ENCODE measurements at places on chromosomes 1 and 21.

DNA sequence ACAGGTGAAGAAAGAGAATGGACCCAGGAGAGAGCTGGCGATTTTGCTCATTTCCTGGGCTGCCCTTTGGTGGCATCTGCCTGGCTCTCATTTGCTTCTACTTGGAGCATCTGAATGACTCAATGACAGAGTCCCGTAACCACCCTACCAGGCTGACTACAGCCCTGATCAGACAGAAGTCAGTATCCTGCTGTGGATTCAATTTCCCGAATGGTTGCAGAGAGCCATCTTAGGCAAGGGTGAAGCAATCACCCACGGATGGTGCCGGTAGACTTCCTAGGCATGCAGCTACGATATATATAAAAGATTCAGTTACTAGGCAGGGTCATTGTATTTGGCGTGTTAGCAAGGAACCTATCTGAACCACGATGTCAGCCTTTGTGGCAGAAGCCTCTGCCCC is 10.2 kb downstream of the AJAP1 start:
- DNase-seq: no peak
- H3K4me3 ChIP-seq: no peak overlapping the region
- H3K4me1 ChIP-seq: peaks cover 4% of the 10 kb centered on the region

DNA sequence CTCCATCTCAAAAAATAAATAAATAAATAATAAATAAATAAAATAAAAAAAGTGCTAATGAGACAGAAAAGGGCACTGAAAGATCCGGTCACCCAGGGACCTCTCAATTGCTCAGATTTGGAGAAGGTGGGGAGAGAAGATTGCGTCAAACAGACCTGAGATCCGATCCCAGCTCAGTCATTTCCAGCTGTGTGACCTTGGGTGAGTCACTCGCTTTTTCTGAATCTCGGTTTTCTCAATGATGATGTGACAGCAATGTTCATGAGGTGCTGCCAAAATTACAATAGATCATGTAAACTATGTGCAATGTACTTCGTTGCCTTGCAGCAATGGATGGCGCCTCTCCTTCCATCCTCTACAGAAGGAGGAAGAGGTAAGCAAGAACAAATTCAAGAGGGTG is 11.1 kb upstream of the MEF2D start:
- peaks cover 22% of the 10 kb centered on the region for H3K4me1 ChIP-seq
- H3K36me3 ChIP-seq: no peaks in the 10 kb centered on the region
- H3K27ac ChIP-seq: no peak overlapping the region
- H3K27me3 ChIP-seq: peaks cover 3% of the 10 kb centered on the region
- peak; percentile 57 for DNase-seq

- H3K27ac ChIP-seq: no peak overlapping the region
- H3K36me3 ChIP-seq: no peaks in the 10 kb centered on the region
- no peak for DNase-seq
- H3K27me3 ChIP-seq: peaks cover 5% of the 10 kb centered on the region
- H3K4me1 ChIP-seq: peaks cover 2% of the 10 kb centered on the region
Measured at GRCh38 chr1:229119161-229119560, 151.8 kb upstream of the RAB4A start.

DNA sequence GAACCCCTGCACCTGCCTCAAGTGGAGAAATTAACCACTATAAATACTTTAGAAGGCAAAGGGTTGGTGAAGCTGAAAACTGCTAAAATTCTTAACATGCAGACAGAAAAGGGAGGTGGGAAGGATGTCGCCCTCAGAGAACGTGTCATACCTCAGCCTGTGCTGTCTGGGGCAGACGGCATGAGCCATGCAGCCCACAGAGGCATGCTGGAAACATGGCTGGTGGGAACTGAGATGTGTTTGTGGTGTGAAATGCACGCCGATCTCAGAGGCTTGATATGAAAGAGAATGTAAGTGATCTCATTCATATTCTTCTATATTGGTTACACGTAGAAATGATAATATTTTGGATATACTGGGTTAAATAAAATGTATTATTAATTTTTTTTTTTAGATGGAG is 16.3 kb downstream of the AGPAT3 start:
- DNase-seq: no peak
- peaks cover 25% of the 10 kb centered on the region for H3K36me3 ChIP-seq
- peaks cover 43% of the 10 kb centered on the region for H3K4me1 ChIP-seq
- peak overlapping the region; percentile 6 for H3K27ac ChIP-seq
- no peak overlapping the region for H3K4me3 ChIP-seq

DNA sequence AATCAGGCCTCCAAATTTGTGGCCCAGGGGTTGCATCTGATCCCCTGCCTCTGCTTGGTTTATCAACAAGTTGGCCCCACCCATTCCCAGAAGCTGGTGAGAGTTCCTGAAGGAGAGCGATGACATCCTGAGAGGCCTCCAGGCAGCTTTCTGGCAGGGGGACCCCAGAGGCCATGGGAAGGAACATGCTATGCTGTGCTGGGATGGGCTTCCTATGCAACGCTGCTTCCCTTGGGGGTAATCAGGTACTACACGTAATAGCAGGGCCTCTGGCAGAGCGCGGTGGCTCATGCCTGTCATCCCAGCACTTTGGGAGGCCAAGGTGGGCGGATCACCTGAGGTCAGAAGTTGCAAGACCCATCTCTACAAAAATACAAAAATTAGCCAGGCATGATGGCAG is 8.4 kb upstream of the MTF1 start:
- no peaks in the 10 kb centered on the region for H3K27me3 ChIP-seq
- DNase-seq: no peak
- H3K4me3 ChIP-seq: no peak overlapping the region
- peaks cover 34% of the 10 kb centered on the region for H3K36me3 ChIP-seq

DNA sequence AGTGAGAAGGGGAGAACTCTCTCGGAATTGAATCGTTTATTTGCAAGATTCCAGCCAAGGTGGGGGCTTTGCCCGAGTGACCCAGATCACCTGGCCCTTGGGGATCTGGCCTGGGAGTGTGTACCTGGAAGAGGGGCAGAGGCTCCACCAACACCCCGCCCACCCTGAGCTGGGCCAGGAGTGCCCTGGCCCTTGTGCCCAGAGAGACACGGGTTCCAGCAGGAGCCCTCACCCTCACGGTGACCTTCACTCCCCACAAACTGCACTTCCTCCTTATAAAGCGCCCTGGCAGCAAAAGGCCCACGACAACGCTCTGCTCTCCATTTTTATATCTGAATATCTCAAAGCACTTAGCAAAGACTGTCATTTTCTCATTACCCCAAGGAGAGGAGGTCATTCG is 16.6 kb downstream of the CASZ1 start:
- H3K36me3 ChIP-seq: no peaks in the 10 kb centered on the region
- H3K27ac ChIP-seq: no peak overlapping the region
- no peak for DNase-seq
- no peaks in the 10 kb centered on the region for H3K4me1 ChIP-seq

DNA sequence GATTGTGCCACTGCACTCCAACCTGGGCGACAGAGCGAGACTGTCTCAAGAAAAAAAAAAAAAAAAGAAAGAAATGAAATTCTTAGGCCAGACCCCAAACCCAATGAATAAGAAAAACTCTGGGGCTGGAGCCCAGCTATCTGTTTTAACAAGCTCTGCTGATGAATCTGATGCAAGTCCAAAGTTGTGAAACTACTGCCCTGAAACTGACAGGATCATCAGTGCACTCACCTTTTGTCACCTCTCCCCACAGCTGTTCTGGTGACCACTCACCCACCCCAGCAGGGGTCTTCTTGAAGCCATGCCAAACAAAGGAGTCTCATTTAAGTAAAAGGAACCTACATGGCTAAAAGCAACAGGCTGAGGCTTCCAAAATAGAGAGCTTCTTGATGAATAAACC is 8.4 kb downstream of the PABPC4 start:
- DNase-seq: no peak
- H3K4me1 ChIP-seq: peaks cover 13% of the 10 kb centered on the region
- no peak overlapping the region for H3K27ac ChIP-seq

DNA sequence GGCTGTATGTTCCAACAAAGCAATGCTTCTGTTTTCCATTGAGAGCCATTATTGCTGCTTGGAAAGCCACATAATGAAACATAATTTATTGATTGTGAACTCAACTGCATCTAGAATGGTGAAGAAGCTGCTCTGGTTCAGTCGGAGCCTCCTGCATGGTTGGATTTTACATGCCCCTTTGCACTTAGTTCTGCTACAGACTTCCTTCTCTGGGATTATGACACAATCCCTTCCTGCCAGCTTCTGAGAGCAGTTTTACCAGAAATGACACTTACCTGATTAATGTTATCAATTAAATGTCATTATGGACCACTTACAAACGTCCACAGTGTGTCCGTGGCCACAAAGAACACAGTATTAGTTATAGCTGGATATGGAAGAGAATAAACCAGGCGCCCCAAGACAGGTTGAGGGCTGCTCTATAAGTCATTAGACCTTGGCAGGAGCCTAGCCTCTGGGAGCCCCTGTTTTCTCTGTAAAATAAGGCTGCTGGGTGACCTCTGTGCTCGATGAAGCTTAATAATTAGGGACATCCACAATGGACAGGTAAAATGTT is 7.0 kb upstream of the CD58 start:
- H3K36me3 ChIP-seq: no peaks in the 10 kb centered on the region
- DNase-seq: no peak
- no peak overlapping the region for H3K27ac ChIP-seq
- H3K4me3 ChIP-seq: no peak overlapping the region

GRCh38 chr1:70641868-70642267 is 230.8 kb downstream of the CTH start:
- H3K27me3 ChIP-seq: no peaks in the 10 kb centered on the region
- H3K4me3 ChIP-seq: no peak overlapping the region
- DNase-seq: no peak
- no peak overlapping the region for H3K27ac ChIP-seq
- H3K36me3 ChIP-seq: no peaks in the 10 kb centered on the region

DNA sequence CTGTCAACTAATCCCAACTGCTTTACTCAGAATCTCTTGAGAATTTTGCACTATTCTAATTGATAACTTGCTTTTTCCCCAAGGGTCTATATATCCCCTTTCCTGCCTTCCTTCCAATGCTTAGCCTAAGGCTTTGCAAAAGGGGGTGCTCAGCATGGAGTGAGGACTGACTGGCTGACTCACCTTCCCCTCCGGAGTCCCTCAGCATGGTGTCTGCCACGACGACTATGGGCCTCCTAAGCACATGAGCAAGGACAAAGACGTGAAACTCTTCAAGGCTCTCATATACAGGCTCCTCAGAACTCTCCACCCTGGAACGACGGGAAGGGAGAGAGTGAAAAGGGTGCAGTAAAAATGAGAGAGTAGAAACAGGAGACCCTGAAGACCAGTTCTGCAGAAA is 13.2 kb upstream of the MTMR11 start:
- no peak overlapping the region for H3K4me3 ChIP-seq
- H3K4me1 ChIP-seq: no peaks in the 10 kb centered on the region
- H3K36me3 ChIP-seq: peaks cover 12% of the 10 kb centered on the region

DNA sequence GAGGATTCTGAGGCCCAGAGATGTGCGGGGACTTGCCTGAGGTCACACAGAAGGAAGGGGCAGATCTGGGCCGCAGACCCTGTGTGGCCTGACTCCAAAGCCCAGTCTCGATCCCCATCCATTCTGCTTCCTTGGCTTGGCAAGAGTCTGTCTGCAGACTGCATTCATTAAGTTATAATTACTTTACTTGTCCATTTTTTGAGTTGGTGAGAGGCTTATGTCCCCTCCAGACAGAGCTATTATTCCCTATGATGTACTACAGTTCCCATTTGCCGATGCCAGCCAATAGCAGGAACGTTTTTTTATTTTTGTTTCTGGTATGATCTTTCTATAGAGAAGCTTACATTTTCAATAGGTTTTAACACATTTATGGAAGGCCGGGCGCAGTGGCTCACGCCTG is 101.5 kb downstream of the ARHGEF10L start:
- H3K36me3 ChIP-seq: no peaks in the 10 kb centered on the region
- no peaks in the 10 kb centered on the region for H3K27me3 ChIP-seq
- H3K27ac ChIP-seq: no peak overlapping the region

- no peaks in the 10 kb centered on the region for H3K27me3 ChIP-seq
- no peak for DNase-seq
- peaks cover 6% of the 10 kb centered on the region for H3K4me1 ChIP-seq
- peaks cover 38% of the 10 kb centered on the region for H3K36me3 ChIP-seq
- H3K27ac ChIP-seq: no peak overlapping the region
- no peak overlapping the region for H3K4me3 ChIP-seq
Measured at GRCh38 chr1:165737196-165737595, 31.5 kb downstream of the TMCO1 start.

GRCh38 chr1:217627431-217627830 is 3.5 kb downstream of the GPATCH2 start:
- H3K27me3 ChIP-seq: no peaks in the 10 kb centered on the region
- no peak overlapping the region for H3K27ac ChIP-seq
- H3K4me3 ChIP-seq: no peak overlapping the region
- peaks cover 26% of the 10 kb centered on the region for H3K4me1 ChIP-seq
- peaks cover 4% of the 10 kb centered on the region for H3K36me3 ChIP-seq

DNA sequence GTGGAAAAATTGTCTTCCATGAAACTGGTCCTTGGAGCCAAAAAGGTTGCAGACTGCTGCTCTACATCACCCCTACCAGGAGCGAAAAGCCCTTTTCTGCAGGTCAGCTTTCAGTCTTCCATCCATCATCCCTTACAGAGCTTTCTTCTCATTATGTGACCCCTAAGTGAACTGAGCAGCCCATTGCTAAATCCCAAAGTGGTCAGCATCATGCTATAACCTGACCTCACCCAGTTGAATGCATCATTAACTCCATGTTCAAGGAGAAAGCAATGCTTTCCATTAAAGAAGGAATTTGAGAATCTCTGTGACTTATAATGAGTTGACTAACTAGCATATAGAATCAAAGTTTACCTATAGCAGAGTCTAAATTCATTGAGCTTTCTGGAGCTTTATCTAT is 10.4 kb upstream of the IL24 start:
- H3K4me1 ChIP-seq: peaks cover 33% of the 10 kb centered on the region
- H3K27ac ChIP-seq: no peak overlapping the region
- DNase-seq: no peak
- no peak overlapping the region for H3K4me3 ChIP-seq
- peaks cover 3% of the 10 kb centered on the region for H3K36me3 ChIP-seq

- H3K27ac ChIP-seq: peak overlapping the region; percentile 86
- H3K4me1 ChIP-seq: peaks cover 46% of the 10 kb centered on the region
- peaks cover 10% of the 10 kb centered on the region for H3K36me3 ChIP-seq
- DNase-seq: no peak
Measured at GRCh38 chr1:145963265-145964019, 933 bp downstream of the ANKRD34A start.

DNA sequence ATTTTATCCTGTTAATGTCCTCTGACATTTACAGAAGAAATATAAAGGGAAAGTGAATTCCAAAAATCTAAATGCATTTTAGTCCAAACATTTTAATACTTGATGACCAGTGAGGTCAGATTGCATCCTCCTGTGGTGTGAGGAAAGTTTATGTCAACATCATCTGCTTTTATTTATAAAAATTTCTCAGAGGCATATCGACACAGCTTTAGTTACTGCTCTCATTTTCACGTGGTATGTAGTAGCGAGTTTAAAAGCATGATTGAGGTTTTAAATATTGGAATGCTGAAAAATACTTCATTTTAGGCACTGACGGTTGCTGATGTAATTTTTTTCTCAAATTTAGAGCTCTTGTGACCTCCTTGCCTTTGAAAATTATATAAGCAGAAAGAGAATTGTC is 234.8 kb downstream of the HMCN1 start:
- no peak overlapping the region for H3K4me3 ChIP-seq
- no peaks in the 10 kb centered on the region for H3K36me3 ChIP-seq
- peaks cover 6% of the 10 kb centered on the region for H3K27me3 ChIP-seq
- DNase-seq: no peak
- no peaks in the 10 kb centered on the region for H3K4me1 ChIP-seq

Measured in T-helper 2 cell treated with Interferon-gamma antibody and Interleukin-4, amounts not matched to agents 5 μg/mL and 100 μg/mL, for 36 hours (primary cell).